ENCODE measurements at places on chromosomes 4 and X.

DNA sequence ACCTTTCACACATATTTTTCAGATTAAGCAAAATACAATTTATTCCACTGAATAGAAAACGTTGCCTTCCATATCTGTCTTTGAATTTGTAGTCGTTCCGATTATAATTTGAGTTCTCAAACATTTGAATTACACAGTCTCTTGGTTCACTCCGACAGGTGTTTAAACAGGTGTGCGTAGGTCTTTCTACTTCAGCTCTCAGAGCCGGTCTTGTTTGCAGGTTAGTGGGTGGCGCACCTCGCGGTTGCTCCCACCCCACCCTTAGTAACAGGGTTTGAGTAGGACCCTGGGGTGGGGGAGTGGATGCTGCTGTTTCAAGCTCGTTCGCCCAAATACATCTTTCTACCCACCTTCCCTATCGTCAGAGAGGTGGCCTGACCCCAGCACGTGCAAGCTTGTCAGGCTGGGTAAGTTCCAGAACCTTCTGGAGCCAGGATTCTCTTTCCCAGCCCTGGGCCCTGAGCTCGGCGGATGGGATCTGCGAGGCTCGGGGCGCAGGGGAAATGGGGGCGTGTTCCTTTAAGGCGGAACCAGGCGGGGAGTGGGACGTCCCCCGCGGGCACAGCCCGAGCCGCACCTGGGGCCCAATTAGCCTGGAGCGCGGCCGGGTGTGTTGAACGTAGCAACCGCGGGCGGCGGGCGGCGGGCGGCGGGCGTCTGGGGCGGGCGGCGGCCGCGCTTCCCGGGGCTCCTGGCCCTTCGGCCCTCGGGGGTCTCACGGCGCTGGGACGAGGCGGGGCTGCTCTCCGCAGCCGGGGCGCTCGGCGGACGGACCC, at the start of gene FAM149A:
TSS of gene FAM149A (plus strand) at position 591 of the 776 bp plus-strand sequence.
- no peak for DNase-seq

GRCh38 chr4:5752376-5753184, 41.6 kb downstream of the EVC start:
- no peak for DNase-seq

DNA sequence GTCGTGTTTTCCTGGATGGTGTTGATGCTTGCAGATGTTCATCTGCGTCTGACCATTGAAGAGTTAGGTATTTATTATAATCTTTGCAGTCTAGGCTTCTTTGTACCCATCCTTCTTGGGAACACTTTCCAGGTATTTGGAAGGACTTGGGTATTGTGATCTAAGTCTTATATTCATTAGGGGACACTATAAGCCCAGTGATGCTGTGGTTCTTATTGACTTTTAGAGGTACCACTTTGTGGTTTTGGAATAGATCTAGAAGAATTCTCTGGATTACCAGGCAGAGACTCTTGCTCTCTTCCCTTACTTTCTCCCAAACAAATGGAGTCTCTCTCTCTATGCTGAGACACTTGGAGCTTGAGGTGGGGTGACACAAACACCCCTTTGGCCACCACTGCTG, 41.6 kb downstream of the AFM start:
- DNase-seq, result no peak

- DNase-seq, result no peak
These were observed at the start of gene TCEAL9 for GRCh38 chrX:103356130-103356798. Gene TCEAL9 (plus strand): TSS chrX:103356506. CDS start chrX:103357685, 1,179 bp downstream.

DNA sequence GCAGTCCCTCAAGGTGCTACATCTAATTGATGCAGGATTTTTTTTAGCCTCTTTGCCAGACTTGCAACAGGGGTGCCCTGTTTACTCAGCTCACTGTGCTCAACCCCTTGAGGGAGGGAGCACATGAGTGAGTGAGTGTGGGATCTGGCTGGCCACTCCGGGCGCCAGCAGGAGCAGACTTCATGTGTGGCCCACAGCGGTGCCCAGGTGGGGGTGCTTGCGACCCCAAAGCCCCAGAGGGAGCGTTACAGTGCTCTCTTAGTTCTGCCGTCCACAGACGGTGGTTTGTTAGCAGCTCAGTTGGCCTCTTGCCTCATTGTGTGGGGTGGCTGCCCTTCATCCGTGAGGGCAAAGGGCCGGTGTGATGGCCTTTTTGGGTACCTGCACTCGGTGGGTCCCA, 81.6 kb upstream of the MYOZ2 start:
- DNase-seq, result no peak

- no peak for DNase-seq
These were observed 739.3 kb upstream of the FAM241A start for GRCh38 chr4:111405989-111406388.

DNA sequence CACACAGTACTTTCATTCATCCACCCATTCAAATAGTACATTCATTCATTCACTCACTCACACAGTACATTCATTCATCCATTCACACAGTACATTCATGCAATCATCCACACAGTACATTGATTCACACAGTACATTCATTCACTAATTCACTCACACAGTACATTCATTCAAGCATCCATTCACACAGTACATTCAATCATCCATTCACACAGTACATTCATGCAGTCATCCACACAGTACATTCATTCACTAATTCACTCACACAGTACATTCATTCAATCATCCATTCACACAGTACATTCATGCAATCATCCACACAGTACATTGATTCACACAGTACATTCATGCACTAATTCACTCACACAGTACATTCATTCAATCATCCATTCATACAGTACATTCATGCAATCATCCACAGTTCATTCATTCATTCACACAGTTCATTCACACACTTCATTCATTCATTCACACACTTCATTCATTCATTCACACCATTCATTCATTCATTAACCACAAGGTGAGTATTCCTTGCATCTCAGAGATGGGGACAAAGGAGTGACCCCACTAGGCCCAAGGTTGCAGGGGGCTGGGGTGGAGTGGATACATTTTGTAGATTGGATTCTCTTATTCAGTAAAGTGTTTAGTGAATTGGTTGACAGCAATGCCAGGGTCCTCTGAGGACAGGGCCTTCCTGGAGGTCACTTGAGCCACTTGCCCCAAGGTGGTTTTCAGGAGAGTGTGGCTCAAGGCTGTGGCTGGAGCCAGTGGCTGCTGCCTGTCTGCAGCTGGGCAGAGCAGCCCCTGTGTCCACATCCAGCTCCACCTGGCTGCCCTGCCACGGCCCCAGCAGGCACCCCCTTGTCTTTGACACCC, 4.3 kb upstream of the SPON2 start:
- no peak for DNase-seq

DNA sequence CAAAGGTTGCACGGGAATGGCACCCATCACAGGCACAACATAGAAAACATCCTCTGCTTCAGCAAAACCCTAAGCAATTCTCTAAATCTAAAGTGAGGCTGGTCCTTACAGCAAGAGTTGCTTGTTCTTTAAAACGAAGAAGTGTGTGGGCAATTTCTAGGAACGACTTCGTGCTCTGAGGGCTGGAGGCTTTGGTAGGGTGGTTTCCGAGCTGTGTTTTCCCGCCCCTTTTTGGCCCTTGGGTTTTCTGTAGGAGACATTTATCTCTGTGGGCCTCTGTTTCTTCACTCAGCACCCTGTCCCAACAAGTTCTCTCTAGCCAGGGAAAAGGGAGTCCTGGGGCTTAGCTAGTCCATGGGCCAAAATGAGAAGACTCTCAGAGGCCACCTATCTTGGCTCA, 84.2 kb downstream of the SLC2A9 start:
- DNase-seq, result no peak
